ENCODE measurements at places on chromosomes 11 and 22. TPM values are rescaled to one million over a fixed set of nuclear protein-coding genes. Genes with fewer than 3 reads are reported as not detected.

DNA sequence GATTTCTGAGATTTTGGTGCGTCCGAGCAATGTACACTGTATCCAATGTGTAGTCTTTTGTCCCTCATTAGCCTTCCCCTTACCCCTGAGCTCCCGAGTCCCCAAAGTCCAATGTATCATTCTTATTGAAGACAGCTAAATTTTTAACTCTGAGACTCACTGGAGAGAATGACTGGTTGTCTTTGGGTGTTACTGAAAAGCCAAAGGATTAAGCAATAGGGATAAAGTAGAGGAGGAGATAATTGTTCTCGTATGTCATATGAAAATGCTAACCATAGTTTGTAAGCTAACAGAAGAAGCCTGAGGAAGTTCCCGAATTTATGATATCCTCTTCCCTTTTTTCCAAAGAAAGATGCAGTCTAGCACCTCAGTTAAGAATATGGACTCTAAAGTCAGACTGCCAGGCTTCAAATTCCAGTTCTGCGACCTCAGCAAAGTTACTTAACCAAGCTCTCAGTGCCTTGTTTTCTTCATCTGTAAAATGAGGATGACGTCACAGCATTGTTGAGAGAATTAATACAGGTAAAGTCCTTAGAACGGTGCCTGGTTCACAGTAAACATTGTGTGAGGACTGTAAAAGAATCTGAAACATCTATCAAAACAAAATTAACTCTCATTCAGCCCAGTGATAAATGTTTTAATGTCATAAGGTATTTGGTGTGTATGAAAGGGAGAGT lies 1.6 kb upstream of the MSANTD2 start:
- ATAC-seq: peak; percentile 2

DNA sequence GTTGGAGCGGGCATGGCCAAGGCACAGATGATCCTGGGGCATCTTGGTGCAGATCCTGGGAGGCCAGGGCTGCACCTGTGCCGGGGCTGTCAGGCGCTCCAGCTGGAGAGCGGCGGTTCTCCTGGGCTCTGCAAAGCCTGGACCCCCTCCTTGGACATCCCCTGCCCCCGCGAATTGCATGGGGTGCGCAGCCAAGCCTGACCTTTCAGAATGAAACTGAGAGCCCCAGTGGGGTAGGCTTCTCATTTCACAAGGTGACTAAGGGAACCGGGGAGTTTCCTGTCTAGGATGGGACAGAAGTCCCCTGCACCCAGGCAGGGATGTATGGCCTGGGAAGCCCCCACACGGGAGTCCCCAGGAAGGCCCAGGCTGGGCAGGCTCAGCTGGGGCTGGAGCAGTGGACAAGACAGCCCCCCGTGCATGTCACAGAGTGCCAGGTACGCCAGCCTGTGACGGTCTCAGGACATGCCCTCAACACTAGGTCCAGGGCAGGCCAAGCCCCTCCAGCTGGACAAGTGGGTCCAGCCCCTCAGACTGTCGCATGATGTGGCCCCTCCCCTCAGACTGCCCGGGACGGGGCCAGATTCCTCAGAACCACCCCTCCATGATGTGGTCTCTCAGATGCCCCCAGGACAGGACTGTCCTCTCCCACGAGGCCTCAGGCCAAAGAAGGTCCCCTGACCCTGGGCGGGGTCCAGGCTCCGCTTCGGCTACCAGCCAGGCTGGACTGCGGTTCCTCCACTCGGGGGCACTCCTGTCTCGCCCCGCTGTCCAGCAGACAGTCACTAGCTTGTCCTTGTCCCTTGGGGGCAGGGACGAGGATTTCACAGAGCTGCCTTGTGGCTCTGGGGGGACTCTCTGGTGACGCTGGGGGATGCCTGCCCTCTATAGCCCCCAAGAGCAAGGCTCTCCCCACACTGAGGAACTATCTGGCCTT lies 2.3 kb downstream of the LSP1 start:
- no peak for ATAC-seq

DNA sequence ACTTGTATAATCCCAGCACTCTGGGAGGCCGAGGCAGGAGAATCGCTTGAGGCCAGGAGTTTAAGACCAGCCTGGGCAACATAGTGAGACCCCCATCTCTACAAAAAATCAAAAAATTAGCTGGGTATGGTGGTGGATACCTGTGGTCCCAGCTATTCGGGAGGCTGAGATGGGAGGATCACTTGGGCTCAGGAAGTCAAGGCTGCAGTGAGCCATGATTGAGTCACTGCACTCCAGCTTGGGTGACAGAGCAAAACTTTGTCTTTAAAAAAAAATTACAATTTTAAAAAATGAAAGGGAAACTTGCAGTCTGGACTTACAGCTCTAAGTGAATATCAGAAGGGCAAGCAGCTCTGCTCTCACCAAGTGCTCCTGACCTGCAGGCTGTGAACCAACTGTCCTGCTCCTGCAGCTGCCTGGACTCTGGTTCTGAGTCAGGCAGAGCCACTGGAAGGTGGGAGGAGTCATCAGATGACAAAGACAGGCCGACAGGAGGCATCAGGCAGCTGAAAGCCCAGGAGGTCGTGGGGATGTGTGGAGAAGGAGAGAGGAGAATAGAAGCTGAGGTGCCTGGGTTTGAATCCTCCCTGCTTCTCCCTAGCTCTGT lies 9.6 kb downstream of the SMTNL1 start:
- ATAC-seq: no peak

DNA sequence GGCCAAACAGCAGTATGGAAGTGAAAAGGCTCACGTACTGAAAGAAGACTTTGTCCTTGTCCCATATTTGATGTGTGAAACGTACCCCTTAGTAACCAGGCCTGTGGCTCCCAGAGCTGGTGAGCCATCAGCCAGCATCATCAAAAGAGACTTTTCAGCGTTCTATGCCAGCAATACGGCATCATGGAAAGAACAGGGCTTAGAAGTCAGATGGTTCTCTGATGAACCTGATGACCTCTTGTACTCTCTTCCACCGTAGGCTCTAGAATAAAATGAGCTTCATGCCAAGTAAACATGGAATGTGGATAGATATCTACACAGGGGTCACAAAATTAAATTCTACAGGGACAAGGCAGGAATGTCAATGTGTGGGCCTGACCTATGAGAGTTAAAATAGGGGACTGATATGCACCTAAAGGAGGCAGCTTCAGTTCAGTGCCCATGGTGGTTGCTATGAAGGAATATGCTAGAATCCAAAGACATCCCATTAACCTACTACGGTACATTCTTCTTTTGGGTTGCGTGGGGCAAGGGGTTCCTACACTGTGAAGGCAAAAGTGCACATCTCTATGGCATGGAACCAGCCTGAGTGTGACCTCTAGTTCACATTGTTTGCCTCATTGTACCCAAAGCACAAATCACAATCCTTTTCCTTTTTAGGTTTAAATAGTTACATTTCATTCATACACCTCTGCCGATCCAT lies 130.6 kb downstream of the ETS1 start:
- ATAC-seq: no peak

DNA sequence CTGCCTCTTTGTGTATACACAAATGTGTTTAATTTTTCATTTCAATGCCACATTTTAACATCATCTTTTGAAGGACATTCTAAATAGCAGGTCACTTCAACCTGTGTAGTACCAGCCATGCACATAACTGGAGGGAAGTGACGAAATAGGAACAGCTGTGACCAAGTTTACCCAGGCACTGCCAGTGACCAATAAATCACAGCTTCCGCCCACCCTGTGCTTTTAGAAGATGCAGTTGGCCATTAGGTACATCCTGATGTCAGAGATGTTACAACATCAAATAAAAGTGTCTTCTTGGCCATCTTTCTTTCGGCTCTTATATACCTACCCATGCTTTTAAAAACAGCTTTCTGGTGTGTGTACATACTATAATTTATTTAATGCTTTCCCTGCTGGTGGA lies 7.8 kb downstream of the LDLRAD3 start:
- ATAC-seq: no peak

DNA sequence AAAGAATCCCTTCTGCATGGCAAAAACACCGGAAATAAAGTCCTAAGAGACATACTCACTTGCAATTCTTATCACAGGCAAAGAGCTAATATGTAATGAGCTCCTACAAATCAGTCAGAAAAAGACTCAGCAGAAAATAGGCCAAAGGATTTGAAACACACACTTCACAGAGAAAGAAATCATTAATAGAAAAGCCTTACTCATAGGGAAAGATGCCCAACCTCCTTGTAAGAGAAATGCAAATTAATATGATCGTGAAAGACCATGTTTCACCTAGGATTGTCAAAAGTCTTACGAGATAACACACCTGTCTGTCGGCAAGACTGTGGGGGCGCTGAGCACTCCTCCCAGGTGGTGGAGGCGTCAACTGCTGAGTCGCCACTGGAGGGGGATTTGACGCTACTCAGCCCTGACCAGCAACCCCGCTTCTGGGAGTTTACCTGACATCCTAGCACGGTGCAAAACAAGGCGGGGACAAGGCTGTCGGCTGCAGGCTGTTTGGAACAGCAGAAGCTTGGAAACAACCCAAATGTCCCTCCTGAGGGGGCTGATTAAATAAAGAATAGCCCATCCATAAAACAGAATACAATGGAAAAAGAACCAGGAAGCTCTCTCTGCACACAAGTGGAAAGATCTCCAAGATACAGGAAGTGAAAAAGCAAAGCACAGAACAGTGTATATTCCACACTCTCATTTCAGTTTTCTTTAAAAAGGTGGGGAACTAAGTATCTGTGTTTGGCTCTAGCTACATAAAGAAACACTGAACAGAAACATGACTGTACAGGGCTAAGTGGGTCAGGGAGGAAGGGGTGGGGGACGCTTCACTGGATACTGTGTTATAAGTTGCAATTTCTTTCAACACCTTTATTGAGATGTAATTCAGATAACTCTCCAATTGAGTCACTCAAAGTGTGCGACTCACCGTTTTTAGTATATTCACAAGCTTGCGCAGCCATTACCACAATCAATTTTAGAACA lies 11.5 kb downstream of the CSNK1E start:
- no peak for ATAC-seq

DNA sequence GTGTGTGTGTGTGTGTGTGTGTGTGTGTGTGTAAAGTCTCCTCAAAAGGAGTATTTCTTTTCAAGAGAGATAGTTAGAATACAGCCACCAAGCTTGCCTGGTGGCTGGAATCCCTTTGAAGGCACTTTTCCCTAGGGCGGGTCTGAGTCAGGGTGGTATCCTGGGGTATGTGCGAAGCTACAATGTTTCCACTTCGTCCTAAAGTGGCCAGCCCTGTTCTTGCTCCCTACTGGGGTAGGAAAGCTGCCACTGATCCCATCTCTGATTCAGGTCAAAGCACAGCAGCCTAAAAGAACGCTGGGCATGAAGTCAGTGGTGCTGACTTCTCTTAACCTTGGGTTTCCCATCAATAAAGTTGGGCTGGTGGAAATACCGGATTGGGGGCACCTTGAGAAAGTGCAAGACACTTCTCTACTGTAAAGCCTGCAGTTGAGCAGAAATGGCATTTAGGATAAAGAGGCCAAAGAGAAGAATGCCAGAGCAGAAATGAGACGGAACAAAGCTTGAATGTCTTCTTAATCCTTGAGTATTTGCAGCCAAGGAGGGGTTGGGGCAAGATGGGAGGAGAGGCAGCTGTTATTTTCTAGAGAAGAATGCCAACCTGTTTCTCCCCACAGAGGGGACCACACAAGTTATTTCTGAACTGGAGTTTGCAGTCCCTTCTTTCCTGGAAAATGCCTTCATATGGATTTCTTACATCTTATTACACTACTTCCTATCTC lies 35.3 kb downstream of the ZNRF3 start:
- no peak for ATAC-seq

GRCh38 chr11:555227-555779 lies 5.2 kb downstream of the LMNTD2 start:
- ATAC-seq: no peak

GRCh38 chr11:118988280-118988679 lies 9.7 kb upstream of the CENATAC start:
- no peak for ATAC-seq

GRCh38 chr11:92391808-92392207 lies 167.2 kb downstream of the FAT3 start:
- ATAC-seq: no peak

- ATAC-seq: no peak
These were observed 1.0 kb downstream of the ARHGAP8 start for GRCh38 chr22:44753189-44754042.

GRCh38 chr11:46122945-46123715 lies 1.9 kb upstream of the PHF21A start:
- no peak for ATAC-seq

DNA sequence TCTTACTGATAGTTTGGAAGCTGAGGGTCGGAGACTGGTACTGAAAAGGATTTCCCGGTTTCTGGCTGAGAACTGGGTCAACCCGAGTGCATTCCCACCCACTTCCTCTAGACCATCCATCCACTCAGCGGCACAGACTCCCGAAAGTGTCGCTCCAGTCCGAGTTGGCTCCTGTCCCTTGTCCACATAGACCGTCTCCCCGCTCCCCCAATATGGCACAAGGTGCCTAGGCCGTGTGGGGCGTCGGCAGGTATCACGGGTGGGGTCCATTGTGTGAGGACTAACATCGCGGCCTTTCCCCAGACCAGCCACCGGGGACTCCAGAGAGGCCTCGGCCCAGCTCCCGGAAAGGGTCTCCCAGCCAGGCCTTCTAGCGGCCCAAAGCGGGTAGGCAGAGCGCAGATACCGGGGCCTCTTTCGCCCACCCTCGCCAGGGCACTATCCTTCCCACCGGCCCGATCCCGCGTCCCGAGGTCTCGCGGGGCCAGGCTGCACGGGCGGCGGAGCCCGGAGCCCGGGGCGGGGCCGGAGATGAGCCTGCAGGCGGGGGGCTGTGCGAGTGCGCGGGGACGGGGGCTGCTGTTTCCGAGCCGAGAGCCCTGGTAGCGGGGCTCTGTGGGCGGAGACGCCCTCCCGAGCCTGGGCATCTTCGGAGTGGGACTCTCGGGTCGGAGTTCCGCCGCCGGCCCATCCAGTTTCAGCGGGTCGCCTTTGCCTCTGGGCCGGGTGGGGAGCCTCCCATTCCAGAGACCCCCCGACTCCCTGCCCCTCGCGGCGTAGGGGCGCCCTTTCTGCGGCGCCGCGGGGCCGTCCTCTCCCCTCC lies 21.1 kb downstream of the SERPINH1 start:
- peak; percentile 88 for ATAC-seq

GRCh38 chr22:22067192-22067591 lies 84.6 kb upstream of the TOP3B start:
- no peak for ATAC-seq

DNA sequence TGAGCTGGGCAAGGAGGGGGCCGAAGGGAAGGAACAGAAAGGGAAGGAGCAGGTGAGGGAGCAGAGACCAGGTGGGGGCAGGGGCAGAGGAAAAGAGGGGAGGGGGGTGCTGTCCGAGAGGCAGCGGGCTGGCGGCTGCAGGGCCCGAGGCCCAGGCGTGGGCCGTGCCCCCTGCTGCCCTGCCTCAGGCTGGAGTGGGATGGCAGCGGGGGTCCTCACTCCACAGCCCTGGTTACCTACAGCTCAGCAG lies 2.3 kb downstream of the IGF2 start:
- no peak for ATAC-seq

GRCh38 chr11:75428281-75428724 lies 4.7 kb downstream of the KLHL35 start:
- ATAC-seq: peak; percentile 90

Gene RGL4
- total RNA-seq: not detected

Gene CHRM1
- total RNA-seq: 0.27 TPM

Gene TBC1D22A
- total RNA-seq: 19.3 TPM

Gene CHRDL2
- total RNA-seq: not detected

Gene UBQLNL
- 0.31 TPM for total RNA-seq

Data from gastroesophageal sphincter (tissue), 4 donors.